ENCODE measurements at places on chromosomes 13 and 19. TPM values are rescaled to one million over a fixed set of nuclear protein-coding genes. Genes with fewer than 3 reads are reported as not detected.

DNA sequence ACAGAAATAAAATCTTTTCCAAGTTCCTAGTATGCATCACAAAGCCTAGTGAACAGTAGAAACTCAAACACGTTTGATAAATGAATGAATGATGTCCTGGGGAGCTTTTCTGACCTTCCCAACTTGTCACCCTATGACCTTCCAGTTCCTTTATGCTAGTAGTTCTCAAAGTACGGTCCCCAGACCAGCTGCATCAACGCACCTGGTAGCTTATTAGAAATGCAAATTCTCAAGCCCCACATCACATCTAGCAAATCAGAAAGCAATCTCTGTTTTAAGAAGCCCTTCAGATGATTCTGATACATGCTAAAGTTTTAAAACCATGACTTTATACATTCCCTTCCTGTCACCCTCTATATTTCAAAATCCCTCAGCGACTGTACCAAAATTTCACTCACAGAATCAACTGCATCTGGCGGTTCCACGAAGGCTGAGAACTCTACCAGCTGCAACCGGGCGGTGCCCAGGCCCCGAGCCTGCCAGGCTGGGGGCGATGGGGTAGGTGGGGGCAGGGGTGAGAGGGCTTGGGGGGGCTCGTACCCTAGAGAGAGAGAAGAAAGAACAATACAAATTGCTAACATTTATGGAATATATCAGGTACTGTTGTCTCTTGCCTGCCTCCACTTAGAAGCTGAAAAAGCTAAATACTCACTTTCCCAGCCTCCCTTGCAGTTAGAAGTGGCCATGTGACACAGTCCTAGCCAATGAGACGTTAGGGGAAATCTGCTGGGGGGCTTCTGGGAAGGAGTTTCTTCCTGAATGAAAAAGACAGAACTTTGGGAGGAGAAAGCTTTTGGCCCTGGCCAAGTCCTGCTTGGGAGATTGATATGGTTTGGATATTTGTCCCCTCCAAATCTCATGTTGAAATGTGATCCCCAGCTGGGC lies 13.3 kb downstream of the CD37 start:
- H3K27ac ChIP-seq, result no peak overlapping the region
- H3K4me3 ChIP-seq, result no peak overlapping the region
- H3K27me3 ChIP-seq, result no peaks in the 10 kb centered on the region
- H3K4me1 ChIP-seq, result peaks cover 21% of the 10 kb centered on the region
- peaks cover 46% of the 10 kb centered on the region for H3K36me3 ChIP-seq
- DNase-seq, result no peak

GRCh38 chr13:74597526-74597925 lies 463.3 kb upstream of the KLF12 start:
- H3K27me3 ChIP-seq, result no peaks in the 10 kb centered on the region
- H3K4me1 ChIP-seq, result no peaks in the 10 kb centered on the region
- H3K36me3 ChIP-seq, result peaks cover 13% of the 10 kb centered on the region
- no peak for DNase-seq

GRCh38 chr13:112879283-112879833 lies 89.7 kb upstream of the MCF2L start:
- no peak overlapping the region for H3K4me3 ChIP-seq
- no peaks in the 10 kb centered on the region for H3K27me3 ChIP-seq

- no peaks in the 10 kb centered on the region for H3K36me3 ChIP-seq
- peaks cover 95% of the 10 kb centered on the region for H3K27me3 ChIP-seq
Observed at GRCh38 chr19:47445937-47446402, 25.7 kb downstream of the SLC8A2 start.

DNA sequence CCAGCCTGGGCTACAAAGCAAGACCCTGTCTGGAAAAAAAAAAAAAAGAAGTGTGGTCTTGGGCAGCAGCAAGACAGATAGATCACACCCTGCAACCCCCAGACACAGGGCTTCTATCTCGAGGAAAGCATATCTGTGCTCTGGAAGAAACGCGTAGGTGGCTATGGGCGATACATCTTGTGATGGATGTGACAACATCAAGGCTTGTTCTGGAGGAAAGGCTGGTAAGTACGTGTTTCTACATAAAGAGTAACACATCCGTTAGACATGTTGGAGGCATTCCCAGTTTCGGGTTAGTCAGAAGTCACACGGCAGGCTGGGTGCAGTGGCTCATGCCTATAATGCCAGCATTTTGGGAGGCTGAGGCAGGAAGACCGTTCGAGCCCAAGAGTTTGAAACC lies 6.6 kb upstream of the DHDH start:
- H3K4me1 ChIP-seq, result no peaks in the 10 kb centered on the region
- no peak overlapping the region for H3K27ac ChIP-seq
- H3K27me3 ChIP-seq, result peaks cover 12% of the 10 kb centered on the region
- no peak overlapping the region for H3K4me3 ChIP-seq
- DNase-seq, result no peak

DNA sequence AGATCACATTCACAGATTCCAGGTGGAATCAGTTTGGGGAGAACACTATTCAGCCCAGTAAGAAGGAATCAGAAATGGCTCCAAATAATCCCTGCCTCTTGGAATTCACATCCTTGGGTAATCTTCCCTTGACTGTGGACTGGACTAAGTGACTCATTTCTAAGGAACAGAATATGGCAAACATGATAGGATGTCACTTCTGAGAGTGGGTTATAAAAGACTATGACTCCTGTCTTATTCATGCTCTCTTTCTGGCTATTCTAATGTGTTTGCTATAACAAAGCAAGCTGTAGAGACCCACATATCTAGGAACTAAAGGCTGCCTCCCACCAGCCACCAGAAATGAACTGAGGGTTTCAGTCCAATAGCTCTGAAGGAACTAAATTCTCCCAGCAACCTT lies 37.8 kb downstream of the MBD3L2B start:
- no peak overlapping the region for H3K27ac ChIP-seq
- H3K36me3 ChIP-seq, result peaks cover 2% of the 10 kb centered on the region
- H3K27me3 ChIP-seq, result peaks cover 21% of the 10 kb centered on the region
- H3K4me1 ChIP-seq, result no peaks in the 10 kb centered on the region

Gene ANKLE1
- total RNA-seq, result 4.9 TPM
